NCI-H2171 (cell line): ENCODE measurements at places on chromosomes 2 and 18.

DNA sequence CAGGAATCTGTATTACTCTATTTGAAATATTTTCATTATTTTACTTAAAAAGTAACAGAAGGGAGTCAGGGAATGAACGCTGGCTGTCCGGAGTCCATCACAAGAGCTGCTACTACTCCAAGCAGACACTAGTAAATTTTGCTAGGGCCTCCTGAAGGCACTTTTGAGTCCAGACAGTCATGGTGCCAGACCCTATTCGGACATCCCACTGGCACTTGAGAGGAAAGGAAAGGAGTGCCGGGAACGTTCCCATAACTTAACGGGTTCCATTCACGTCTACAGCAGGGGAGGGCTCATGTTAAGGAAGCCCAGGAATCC lies 563 bp upstream of the GMCL1 start:
- no peak for DNase-seq

GRCh38 chr2:20350041-20350712 lies 467 bp downstream of the PUM2 start:
- peak; percentile 85 for DNase-seq

- no peak for DNase-seq
Measured at GRCh38 chr18:50620319-50620718, 60.4 kb downstream of the MAPK4 start.

DNA sequence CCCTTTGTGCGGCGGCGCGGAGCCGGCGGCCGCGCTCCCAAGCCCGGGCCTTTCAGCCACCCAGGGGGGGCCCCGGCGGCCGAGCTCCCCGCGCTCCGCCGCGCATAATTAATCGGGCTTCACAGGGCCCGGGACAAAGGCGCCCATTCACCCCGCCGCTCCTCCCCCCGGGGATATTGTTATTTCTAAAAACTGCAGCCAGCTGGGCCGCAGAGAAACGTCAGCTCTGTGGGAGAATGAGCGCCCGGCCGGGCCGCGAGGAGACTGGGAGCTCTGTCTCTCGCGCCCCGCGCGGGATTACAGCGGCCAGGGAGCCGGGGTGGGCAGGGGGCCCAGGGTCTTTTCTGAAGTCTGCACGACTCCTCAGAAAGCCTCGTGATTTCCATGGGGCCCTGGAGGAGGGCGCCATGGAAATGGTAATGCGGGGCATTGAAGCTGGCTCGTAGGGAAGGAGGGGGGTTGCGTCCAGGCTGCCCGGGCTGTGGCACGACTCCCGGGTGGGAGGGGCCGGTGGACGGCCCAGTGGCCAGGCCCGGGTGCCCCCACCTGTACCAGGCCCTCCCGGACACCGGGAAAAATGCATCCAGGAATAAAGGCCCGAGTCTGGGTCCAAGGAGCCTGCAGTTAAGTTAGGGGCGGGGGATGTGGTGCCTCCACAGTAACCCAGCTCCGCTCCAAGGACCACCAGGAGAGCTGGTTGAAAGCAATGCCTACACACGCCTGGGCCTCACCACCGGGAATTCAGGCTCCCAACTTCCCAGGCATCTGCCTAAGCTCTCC lies 125.3 kb downstream of the ZFP36L2 start:
- no peak for DNase-seq

- no peak for DNase-seq
Measured at GRCh38 chr2:20221555-20221973, 3.4 kb downstream of the SDC1 start.
